Activated CD4-positive, alpha-beta memory T cell treated with anti-CD3 and anti-CD28 coated beads, Interleukin-2, amount 10 ng/mL, durations not matched to agents 7 days and 5 days (primary cell): ENCODE measurements at places on chromosomes 7 and 10. TPM values are rescaled to one million over a fixed set of nuclear protein-coding genes. Genes with fewer than 3 reads are reported as not detected.

GRCh38 chr7:100896732-100897608 is 1.3 kb upstream of the ACHE start:
- peaks cover 18% of the 10 kb centered on the region for H3K4me1 ChIP-seq
- H3K4me3 ChIP-seq, result peak overlapping the region; percentile 39
- DNase-seq, result peak; percentile 60
- no peaks in the 10 kb centered on the region for H3K36me3 ChIP-seq

GRCh38 chr7:10910447-10910846 is 63.2 kb upstream of the PHF14 start:
- no peak overlapping the region for H3K27ac ChIP-seq
- no peak for DNase-seq
- peaks cover 2% of the 10 kb centered on the region for H3K27me3 ChIP-seq

GRCh38 chr10:118868589-118868988 is 113.8 kb upstream of the CACUL1 start:
- H3K36me3 ChIP-seq, result no peaks in the 10 kb centered on the region
- peaks cover 21% of the 10 kb centered on the region for H3K27me3 ChIP-seq
- H3K4me1 ChIP-seq, result no peaks in the 10 kb centered on the region
- H3K4me3 ChIP-seq, result no peak overlapping the region
- DNase-seq, result no peak
- H3K27ac ChIP-seq, result no peak overlapping the region

DNA sequence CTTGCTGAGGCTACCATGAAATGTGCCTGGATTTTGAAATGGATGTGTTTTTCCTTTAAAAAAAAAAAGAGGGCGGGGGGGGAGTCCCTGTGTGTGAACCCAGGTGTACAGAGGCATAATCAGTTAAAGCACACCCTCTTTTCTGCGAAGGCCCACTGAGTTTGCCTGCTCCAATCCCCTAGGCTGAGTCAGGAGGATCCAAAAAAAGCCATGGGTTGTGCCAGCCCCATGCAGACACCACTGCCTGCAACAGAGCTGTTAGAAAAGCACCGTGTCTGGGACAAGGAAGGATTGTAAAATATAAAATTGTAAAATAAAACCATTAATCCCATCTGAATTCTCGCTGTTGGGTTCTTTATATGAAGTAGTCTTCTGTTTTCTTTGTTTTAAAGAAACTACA is 217.9 kb downstream of the ADAM12 start:
- no peak for DNase-seq
- no peak overlapping the region for H3K27ac ChIP-seq
- no peaks in the 10 kb centered on the region for H3K27me3 ChIP-seq
- no peaks in the 10 kb centered on the region for H3K36me3 ChIP-seq

- H3K27ac ChIP-seq, result no peak overlapping the region
- no peak overlapping the region for H3K4me3 ChIP-seq
- no peak for DNase-seq
- H3K36me3 ChIP-seq, result no peaks in the 10 kb centered on the region
- H3K4me1 ChIP-seq, result no peaks in the 10 kb centered on the region
These were observed 541.4 kb downstream of the TCERG1L start for GRCh38 chr10:130770018-130770630.

GRCh38 chr10:92125144-92125543 is 165.7 kb downstream of the CPEB3 start:
- no peak overlapping the region for H3K4me3 ChIP-seq
- no peaks in the 10 kb centered on the region for H3K36me3 ChIP-seq
- no peak for DNase-seq
- no peaks in the 10 kb centered on the region for H3K4me1 ChIP-seq

GRCh38 chr10:80702143-80702542 is 164.4 kb downstream of the SH2D4B start:
- no peak for DNase-seq
- no peaks in the 10 kb centered on the region for H3K4me1 ChIP-seq
- H3K36me3 ChIP-seq, result no peaks in the 10 kb centered on the region
- no peak overlapping the region for H3K27ac ChIP-seq
- H3K27me3 ChIP-seq, result peaks cover 1% of the 10 kb centered on the region

- H3K36me3 ChIP-seq, result no peaks in the 10 kb centered on the region
- H3K4me3 ChIP-seq, result no peak overlapping the region
- H3K27me3 ChIP-seq, result peaks cover 7% of the 10 kb centered on the region
- H3K27ac ChIP-seq, result no peak overlapping the region
These were observed 18.2 kb downstream of the GPR141 start for GRCh38 chr7:37701769-37702168.

DNA sequence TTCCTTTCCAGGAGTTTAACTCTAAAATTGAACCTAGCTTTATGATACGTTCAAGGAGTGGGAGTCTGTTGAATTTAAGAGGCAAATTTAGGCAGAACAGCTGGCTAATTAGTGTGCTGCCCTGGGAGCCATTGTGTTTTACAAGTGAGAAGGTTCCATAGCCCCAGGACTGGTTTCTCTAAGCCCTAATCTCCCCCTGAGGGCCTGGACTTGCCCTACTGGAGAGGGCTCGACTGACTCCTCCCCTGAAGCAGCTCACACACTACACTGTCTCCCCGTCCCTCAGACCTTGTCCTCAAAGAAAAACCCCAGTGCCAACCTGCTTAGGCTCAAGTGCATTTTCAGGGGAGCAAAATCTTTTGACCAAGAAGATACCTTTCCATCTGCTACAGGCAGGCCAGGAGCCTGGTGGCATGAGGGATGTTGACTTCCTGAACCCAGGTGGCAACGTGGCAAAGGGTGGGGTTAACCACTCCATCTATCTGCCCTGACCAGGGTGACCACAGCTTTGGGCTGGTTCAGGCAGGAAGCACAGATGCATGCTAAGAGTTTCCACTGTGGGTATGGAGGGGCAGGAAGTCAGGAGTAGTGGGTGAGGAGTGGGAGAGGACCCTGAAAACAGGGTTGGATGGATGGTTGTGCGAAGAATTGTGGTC is 68.9 kb upstream of the CARD11 start:
- H3K4me1 ChIP-seq, result peaks cover 94% of the 10 kb centered on the region
- peak overlapping the region; percentile 89 for H3K27ac ChIP-seq
- H3K36me3 ChIP-seq, result peaks cover 79% of the 10 kb centered on the region

DNA sequence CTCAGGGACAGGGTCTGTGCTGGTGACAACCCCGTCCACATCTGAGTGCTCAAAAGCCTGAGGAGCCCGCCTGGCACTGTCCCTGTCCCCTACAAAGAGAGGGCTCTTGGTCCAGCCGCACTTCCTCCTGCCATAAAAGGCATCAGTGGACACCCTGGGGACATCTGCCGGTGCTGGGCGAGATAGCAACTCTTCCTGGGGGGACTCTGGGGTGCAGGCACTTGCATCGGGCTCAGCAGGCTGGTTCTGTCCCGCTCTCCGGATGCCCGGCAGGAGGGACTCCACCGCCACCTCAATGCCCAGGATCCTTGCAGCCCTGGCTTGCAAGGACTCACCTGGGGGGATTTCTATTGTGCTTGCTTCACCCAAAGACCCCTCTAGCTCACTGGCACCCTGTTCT is 32.8 kb downstream of the JCAD start:
- H3K36me3 ChIP-seq, result no peaks in the 10 kb centered on the region
- peaks cover 51% of the 10 kb centered on the region for H3K27me3 ChIP-seq
- H3K4me1 ChIP-seq, result peaks cover 42% of the 10 kb centered on the region
- no peak for DNase-seq
- no peak overlapping the region for H3K4me3 ChIP-seq
- peak overlapping the region; percentile 87 for H3K27ac ChIP-seq

- no peaks in the 10 kb centered on the region for H3K36me3 ChIP-seq
- no peak overlapping the region for H3K4me3 ChIP-seq
- H3K4me1 ChIP-seq, result peaks cover 10% of the 10 kb centered on the region
- no peak for DNase-seq
These were observed 3.5 kb downstream of the ZP3 start for GRCh38 chr7:76428149-76428823.

GRCh38 chr7:94250124-94250523 is 144.6 kb upstream of the COL1A2 start:
- no peaks in the 10 kb centered on the region for H3K27me3 ChIP-seq
- no peak for DNase-seq
- H3K4me1 ChIP-seq, result no peaks in the 10 kb centered on the region
- no peak overlapping the region for H3K27ac ChIP-seq

DNA sequence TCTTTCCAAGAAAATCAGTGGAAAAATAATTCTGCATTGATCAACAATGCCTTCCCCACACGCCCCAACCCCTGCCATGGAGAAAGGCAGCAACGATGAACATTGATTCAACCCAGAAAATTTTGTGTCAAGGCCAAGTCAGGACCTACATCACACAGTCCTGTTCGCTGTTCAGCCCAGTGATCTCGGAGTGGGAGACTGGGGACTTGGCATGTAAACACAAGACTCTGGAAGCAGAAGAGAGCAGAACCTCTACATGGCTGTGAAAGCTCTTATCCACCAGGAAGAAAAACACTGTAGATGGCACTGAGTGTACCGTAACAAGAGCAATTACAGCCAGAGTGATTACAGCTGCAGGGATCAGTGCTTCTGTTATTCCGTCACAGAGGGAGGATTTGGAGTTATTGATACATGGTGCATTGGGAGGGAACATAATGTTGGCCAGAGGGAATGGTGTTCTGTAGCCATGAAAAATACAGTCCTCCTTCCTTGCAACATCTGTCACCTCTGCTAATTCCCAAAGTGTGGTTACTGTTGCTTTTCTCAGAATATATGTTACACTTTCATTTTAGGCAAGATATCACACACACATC is 136.6 kb downstream of the IQUB start:
- H3K27ac ChIP-seq, result no peak overlapping the region
- H3K36me3 ChIP-seq, result no peaks in the 10 kb centered on the region
- no peaks in the 10 kb centered on the region for H3K4me1 ChIP-seq
- DNase-seq, result no peak
- H3K27me3 ChIP-seq, result no peaks in the 10 kb centered on the region
- H3K4me3 ChIP-seq, result no peak overlapping the region

JAZF1 gene
- 7.2 TPM for total RNA-seq

CCL24 gene
- not detected for total RNA-seq

PRSS37 gene
- total RNA-seq, result not detected
